ENCODE measurements at places on chromosomes 4 and X.

GRCh38 chrX:13938051-13938828 is 91.5 kb downstream of the GEMIN8 start:
- DNase-seq = no peak

GRCh38 chr4:80058740-80059139 is 14.3 kb downstream of the ANTXR2 start:
- no peak for DNase-seq

DNA sequence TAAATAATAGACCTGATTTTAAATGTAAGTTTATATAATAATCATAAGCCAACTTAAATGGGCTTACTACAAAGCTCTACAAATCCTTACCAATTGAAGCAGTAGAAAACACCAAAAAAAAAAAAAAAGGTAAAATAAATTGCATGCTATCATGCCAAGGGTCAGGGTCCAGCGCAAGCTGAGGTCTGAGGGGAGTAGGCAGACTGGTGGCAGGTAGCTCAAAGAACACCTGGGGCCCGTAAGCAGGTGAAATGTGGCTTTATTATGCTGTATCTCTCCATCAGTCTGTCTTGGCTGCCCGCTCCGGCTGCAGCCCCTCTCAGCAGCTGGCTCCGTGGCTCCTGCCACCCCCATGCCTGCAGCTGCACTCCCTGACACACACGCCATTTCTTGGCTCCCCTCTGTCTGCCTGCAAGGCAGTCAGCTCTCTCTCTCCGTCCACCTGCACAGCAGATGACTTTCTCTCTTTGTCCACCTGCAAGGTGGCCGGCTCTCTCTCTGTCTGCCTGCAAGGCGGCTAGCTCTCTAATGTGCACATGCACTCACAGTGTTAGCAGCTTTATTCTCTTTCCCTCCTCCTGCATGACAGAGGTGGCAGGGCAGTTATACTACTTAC is 209.4 kb upstream of the UGT8 start:
- DNase-seq = no peak

DNA sequence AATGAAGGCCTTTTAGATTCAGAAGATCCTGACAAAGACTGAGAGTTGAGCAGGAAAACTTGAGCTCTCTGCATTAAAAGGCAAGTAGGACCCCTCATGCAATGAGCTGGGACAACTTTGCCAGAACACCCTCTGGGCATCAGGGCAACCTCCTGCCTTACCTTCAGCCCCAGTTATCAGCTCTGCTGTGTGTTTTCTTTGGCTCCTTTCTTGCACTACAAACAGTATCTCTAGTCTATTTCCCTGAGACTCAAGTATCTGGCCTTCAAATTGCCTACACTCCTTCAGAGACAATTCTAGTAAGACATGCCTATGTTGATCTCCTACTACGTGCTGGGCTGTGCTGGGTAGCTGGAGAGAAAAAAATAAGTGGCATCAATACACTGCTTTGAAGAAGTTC is 192.2 kb downstream of the MID1IP1 start:
- no peak for DNase-seq

- DNase-seq = no peak
Observed at GRCh38 chr4:8537041-8537461, 43.1 kb upstream of the GPR78 start.
